ENCODE measurements at places on chromosomes 12 and 14.
A peak's percentile ranks its signal among the peaks of the same experiment; 100 is the strongest.

GRCh38 chr12:55702861-55703260, 4.8 kb downstream of the ITGA7 start:
- DNase-seq, result no peak

DNA sequence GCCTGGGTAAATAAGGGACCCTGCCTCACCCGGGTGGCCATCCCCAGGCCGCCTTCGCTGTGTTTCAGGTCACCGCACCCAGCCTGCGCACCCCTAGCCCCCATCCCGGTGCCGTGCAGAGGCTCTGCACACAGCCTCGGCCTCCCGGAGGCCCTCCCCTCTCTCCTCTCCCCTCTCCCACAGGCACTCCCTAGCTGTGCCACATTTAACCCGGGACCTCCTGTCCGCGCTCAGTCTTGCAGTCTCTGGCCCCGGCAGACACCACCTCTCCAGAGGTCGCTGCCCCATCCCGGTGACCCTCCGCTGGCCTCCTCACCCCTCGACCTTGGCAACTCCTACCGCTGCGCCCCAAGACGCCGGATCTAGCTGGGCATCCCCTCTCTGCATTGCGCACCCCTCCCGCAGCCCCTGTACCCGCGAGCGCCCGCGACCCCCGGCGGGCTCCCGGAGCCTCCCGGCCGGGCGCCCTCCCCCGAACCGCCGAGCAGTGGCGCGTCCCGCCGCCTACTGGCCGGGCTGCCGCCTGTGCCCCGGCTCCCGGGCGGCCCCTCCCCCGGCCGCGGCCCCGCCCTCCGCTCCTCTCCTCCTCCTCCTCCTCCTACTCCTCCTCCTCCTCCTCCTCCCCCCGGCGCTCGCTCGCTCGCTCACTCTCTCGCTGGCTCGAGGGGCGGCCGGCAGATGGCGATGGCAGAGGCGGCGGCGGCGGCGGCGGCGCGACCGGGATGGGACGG, 120.7 kb downstream of the AACS start:
- peak; percentile 94 for DNase-seq

DNA sequence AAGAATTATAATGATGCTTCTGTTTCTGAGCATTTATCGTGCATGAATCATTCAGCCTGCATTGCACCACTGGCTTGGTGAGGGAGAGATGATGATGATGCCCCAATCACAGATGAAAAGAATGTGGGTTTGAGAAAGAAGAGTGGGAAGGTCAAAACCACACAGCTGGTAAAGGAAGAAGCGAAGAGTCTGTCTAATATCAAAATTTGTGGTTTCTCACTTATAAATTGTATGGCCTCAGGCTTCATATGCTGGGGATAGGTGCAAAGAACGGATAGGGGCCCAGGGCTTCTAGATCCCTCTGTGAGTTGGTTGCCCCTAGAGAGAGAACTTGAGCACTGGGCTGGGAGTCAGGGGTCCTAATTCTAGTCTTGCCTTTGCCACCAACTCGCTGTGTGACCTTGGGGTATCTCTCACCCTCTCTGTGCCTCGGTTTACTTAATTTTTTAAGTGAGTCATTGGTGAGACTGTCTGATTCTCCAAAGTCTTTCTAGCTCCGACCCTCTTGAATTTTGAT, 2.2 kb downstream of the OASL start:
- DNase-seq, result no peak

DNA sequence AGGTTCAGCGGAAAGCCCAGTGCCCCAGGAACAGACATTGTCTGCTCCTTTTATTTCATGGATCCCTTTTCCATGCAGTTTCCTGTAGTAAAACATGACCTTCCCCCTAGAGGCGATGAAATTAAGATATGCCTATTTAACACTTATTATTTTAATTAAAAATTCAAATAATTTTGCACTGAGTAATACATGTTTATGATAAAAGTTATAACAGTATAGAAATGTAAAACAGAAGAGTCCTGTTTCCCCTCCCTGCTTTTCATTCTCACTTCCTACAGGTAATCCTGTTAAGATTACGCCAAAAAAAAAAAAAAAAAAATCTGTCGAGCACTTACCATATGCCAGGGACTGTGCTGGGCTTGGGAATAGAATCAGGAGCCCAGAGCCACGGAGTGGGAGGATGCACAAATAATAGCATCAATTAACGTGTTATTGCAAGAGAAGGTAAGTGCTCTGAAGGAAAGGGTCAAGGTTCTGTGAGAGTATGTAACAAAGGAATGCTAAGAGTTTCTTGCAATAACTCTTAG, 830 bp upstream of the LPCAT3 start:
- DNase-seq, result no peak

- no peak for DNase-seq
Measured at GRCh38 chr14:54001189-54001878, 44.7 kb upstream of the BMP4 start.

DNA sequence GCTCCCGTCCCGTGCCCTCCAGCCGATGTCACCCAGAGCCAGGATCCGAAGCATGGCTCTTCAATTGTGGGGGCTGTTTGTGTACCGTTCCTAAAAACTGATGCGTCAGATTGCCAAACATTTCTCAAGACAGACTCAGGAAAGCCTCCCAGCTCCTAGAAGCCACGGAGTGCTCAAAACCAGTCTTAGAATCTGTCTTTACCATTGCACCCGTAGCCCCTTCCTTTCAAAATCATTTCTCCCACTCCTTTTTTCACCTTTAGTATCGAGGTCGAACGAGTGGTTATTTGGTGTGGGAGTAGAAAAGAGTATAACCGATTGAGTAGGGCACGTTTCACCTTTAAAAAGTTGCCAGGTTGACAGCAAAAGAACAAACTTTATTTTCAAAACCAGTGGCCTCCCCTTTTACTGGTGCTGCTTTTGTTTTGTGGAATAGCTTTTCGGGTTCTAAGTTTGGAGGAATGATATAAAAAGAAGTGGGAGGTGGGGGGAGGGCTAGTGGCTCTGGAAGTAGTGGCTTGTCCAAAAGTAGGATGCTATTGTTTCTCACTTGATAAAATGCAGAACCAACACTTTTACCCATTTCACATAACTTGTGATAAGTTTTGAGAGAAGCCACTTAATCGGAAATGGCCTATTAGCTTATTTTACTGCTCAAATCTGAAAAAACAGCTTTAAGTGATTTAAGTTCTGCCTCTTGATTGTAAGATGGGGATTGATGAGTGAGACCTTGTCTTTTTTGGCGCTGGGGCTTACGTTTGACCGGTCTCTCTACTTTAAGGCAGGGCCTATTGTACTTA, 803 bp downstream of the STK38L start:
- DNase-seq, result peak; percentile 73

DNA sequence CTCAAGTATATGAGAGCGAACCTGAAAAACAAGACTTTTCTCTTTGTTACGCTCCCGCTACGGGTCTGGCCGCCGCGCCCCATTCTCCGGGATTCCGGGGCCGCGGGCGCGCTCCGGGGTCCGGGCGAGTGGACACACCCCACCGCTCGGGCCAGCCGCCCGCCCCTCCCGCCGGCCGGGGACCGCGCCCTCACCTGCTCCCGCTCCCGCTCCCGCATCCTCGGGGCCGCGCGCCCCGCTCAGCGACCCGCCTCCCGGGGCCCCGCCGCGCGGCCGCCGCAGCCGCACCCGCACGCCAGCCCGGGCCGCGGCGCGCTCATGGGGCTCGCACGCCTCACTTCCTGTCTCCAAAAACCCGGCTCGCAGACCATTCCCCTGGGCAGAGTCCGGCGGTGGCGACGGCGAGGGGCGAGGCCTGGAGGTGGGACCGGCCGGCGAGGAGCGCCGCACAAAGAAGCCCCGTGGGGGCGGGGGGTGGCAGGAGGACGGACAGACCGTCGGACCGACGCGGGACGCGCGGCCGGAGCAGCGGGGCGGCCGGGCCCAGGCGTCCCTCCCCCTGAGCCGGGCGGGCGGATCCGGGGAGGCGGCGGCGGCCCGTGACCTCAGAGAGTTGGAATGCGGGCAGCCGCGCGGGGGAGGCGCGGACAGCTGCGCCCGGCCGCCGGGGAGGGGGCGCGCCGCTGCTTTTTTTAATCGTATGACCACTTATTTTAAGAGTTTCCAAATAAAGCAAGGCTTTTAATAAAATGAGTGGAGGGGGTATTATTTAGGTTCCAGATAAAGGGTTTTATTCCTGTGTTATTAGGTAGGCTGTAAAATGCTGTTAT, at the start of gene PTPN21:
TSS of gene PTPN21 (minus strand) at position 551 of the 830 bp plus-strand sequence. CDS start 4,590 bp downstream, outside the sequence.
- DNase-seq, result peak; percentile 88

DNA sequence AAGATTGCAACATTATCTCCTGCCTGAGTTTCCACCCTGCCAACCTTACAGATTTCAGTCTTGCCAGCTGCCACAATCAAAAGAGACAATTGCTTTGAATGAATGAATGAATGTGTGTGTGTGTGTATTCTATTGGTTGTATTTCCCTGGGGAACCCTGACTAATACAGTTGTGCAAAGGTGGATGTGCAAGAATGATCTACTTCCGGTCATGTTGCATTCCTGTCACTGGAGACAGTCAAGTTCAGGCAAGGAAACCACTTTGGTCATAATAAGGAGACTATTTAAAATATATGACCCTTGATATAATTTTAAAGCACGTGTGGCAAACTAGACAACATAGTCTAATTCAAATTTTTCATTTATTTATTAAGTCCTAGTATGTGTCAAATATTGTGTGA, 13.1 kb downstream of the RERG start:
- no peak for DNase-seq

DNA sequence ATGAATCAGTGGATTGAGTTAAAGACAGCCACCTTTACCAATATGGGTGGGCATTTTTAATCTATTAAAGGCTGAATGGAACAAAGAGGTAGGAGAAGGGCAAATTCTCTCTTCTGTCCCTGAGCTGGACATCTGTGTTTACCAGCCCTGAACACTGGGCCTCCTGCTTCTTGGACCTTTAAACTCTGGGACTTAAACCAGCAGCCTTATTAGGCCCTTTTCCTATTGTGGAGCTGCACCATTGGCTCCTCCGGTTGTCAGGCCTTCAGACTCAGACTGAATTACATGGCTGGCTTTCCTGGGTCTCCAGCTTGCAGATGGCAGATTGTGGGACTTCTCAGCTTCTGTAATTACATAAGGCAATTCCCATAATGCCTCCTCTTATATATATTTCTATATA, 6.4 kb downstream of the SERPINA6 start:
- DNase-seq, result no peak

DNA sequence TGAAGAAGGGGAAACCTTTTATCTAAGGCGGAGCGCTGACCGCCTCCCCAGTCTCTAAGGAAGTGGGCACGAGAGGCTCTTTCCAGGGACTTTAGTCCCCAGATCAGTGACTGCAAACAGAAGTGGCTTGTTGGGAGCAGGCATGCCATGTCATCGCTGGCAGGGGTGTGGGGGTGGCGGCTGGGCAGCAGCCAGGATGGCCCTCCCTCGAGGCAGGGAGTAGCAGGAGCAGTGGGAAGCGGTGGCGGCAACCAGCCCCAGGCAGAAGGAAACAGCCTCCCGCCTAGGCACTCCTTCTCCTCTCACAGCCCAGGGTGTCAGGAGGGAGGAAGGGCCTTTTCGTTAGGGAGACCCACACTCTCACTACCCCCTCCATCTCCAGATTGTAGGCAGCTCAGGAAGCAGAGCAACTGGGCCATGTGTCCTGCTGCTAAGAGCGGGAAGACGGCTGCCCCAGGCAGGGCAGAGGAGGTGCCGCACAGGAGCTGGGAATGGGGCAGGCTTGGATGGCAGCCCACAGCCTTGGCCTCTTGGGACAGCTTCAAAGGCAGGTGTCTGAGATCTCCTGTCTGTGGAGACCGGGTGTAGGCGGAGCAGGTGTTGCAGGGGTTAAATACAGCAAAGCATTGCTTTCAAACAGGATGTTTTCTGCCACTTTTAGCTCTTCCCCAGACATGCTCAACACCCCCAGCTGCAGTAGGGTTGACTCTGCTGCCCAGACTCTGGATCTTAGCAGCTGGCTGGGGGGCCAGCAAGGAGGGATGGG, 21.8 kb downstream of the VDR start:
- DNase-seq, result no peak
